ENCODE measurements at places on chromosomes 11 and 22.

DNA sequence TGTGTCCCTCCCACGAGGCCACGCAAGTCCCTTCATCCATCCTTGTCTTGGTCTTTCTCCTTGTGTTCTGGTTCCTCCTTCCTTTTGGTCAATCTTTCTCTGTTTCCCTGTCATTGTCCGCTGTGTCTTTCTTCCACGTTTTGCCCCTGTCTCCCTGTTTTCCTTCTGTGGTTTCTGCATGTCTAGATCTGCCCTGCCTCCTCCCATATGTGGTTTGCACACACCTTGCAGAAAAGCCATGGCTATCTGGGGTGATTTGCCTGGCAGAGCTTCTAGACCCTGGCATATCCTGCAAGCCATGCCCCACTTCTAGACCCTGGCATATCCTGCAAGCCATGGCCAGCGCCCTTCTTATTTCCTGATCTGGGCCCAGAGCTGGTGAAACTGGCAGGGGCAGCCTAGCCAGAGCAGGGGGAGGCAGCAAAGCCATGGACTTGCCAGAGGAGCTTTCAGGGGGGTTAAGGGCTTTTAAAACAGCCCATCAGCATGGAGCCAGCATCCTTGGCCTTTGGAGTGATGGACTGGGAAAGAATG is 131.6 kb upstream of the NECTIN1 start:
- no peak for DNase-seq

DNA sequence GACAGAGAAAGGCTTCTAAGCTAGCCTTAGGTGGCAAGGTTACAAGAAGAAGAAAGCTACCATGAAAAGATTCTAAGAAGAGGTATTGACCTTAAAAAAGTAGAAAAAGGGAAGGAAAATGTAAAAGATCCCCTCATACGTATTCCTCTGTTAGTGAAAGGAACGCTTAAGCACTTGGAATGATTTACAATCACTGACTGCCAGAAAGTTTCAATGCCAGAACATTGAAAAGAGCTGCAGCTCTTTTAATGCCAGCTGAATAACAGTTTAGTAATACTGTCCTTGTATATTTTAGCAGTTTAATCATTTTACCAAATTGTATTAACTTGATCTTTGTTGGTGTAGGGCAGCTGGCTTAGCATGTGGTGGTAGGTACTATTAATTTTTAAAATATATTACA is 650.7 kb downstream of the FAM181B start:
- DNase-seq = no peak

GRCh38 chr11:11171854-11172253 is 181.2 kb downstream of the CSNK2A3 start:
- DNase-seq = peak; percentile 70

GRCh38 chr11:61897387-61898246 is 6.3 kb upstream of the FADS3 start:
- peak; percentile 76 for DNase-seq

GRCh38 chr11:37456746-37457145 is 858.7 kb upstream of the RAG2 start:
- no peak for DNase-seq

DNA sequence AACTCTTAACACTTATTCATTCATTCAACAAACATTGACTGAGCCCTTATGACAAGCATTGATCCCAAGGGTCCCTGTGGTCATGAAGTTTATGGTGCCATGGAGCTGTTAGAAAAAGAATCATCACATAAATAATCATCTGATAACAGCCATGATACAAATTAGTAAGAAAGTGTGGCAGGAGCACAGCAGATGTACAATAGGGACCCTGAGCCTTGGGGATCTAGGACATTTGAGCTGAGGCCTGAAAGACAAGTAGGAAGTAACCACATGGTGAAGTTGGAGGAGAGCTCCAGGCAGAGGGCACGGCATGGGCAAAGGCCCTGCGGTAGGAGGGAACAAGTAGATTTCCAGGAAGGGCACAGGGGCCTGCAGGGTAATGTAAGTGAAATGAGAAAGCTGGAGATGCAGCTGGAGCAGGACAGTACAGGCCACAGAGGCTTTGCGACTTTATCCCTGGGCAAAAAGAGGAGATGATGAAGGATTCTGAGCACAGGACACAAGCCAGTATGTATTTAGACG is 6.8 kb upstream of the TCF20 start:
- no peak for DNase-seq

GRCh38 chr11:3879967-3880542 is 24.6 kb downstream of the STIM1 start:
- no peak for DNase-seq

DNA sequence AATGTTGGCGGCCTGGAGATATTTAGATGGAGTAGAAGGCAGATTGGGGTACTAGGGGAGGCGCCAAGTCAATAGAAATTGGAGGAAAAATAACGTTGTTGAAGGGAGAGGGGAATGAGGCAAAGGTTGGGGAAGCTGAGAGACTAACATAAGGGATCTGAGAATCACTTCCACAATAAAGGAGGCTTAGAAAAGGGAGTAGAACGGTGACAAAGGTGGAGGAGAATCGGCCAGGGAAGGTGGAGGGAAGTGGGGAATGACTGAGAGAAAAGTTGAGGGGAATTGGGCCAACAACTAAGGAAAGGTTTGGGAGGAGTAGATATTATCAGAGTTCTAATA is 510 bp downstream of the PPME1 start:
- no peak for DNase-seq

GRCh38 chr11:67372993-67373647 is at the start of gene CLCF1:
TSS of gene CLCF1 (minus strand) at chr11:67373598. CDS start at chr11:67373539, 59 bp downstream.
- DNase-seq = peak; percentile 49

GRCh38 chr11:61747967-61748285 is 4.5 kb upstream of the MYRF start:
- no peak for DNase-seq

GRCh38 chr11:60925868-60926267 is 1.6 kb downstream of the TMEM132A start:
- no peak for DNase-seq

DNA sequence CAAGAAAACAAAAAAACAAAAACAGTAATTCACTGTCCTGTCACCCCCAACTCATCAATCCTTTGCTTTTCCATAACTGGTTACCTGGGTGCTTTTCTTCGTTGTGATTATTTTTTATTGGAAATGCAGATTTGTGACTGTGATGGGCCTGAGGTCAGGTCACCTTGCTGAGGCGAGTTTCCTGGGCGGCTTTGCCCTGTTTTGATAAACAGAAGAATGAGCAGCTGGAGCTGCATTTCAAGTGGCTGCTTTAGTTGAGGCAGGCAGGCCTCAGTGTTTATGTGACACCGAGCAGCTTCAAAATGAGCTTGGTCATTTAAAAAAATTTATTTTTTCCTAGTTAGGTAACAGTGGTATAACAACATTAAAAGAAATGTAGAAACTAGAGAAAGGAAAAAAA is 22.2 kb downstream of the PTPRJ start:
- peak; percentile 48 for DNase-seq

DNA sequence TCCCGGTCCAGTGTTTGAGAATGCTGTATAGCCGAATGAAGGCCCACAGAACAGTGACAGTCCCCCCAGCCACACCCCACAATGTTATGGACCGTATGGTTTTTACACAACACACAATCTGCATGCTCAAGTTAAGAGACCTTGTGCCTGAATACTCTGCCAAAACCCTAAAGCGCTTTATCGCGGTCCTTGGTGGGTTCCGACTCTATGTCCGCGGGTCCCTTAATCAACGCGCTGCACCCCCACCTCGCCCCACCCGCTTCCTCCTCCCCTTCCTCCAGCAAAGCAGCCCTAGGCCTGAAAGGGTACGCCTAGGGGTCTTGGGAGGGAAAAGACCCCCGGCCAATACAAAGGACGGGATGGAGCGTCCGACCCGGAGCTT is 442 bp downstream of the COPB1 start:
- DNase-seq = peak; percentile 42

DNA sequence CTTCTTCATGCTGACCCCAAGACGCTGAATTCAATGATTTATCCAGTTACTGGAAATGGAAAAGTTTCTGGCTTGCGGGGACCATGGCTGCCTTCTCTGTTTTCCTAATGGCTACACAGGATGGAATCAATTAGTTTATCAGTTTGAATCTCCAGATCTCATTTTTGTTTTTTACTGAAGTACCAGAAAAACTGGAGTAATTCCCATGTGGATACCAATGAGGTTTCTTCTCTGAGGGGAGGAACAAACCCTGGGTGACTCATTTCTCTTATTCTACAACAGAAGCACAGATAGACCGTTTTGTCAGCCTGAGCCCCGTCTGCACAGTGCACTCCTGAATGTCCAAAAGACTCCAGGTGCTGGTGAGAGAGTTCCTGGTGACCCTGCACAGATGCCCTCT is 3.4 kb downstream of the ZNF195 start:
- DNase-seq = no peak

DNA sequence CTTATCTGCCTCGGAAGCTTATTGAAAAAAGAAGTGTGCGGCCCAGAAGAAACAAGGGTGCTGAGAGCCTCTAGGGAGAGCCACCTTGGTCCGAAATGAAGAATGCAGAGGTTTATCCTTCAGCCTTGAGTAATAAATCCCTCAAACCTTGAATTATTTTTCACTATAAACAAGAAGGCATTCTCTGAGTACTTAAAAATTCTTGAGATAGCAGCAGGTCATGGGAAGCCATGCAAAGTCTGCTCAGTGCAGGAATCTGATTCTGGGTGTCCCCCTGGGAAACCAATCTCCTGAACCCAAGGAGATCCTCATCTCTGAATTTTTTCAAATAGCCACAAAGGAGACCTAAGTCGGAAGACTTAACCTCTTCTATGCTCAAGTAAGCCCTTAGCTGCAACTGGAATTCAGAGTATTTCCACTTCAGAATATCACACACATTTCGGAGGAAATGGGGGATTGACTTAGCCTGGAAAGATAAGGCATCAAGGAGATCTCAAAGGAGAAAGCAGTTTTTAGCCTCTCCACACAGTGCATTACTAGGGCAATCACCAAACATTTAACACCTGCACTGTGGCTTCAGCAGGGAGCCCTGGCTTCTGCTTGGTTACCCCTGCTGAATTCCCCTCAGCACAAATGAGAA is 365.0 kb downstream of the ETS1 start:
- DNase-seq = no peak

GRCh38 chr11:67250059-67251043 is 15.9 kb upstream of the GRK2 start:
- no peak for DNase-seq

- no peak for DNase-seq
Observed at GRCh38 chr11:117185736-117186430, 7.3 kb downstream of the SIDT2 start.

DNA sequence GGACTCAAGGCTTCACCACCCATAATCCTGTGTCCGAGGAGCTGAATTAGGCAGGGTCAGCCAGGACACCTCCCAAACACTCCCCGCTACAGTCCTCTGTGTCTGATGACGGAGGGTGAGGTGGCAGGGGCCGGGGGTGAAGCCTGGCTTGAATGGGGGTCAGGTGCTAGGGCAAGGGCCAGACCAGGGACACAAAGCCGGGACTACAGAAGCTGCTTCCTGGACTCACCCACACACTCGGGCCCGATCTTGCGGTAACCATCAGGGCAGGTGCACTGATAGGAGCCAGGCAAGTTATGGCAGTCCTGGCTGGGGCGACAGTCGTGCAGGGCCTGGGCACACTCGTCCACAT is 2.3 kb downstream of the EFEMP2 start:
- DNase-seq = no peak

GRCh38 chr11:24900514-24900913 is 403.7 kb downstream of the LUZP2 start:
- no peak for DNase-seq

GRCh38 chr22:37240941-37241320 is 3.1 kb downstream of the RAC2 start:
- no peak for DNase-seq

DNA sequence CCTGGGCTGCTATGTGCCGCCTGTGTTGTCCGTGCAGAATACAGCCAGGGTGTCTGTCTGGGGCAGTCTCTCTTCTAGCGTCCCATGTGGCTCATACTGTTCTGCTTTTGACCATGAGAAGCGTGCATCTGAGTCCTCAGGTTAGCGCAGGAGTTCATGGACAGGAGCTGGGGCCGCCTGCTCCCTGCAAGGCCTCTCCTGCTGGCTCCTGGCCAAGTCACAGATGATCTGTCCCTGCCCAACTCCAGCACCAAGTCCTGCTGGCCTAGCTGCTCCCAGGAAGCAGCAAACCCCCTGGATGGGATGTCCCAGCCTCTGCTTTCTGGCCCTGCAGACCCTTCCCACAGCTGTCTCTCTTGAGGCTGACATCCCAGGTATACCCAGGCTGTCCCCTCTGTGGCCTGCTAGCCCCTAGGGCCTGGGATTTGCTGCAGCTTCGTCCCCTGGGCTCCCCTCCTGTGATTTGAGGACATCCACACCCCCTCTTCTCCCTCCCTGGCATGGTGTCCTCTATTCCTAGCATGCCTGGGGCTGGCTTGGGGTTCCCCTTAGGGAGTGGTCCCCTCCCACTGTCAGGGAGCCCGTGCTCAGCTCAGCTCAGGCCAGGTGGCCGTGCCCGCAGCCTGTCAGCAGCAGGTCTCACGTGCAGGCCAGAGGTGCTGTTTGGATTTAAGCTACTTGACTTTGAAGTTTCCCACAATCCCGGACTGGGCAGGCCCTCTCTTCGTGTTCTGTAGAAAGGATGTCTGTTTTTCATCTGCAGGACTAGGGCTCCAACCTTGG is 17.8 kb downstream of the PRR5 start:
- DNase-seq = no peak

DNA sequence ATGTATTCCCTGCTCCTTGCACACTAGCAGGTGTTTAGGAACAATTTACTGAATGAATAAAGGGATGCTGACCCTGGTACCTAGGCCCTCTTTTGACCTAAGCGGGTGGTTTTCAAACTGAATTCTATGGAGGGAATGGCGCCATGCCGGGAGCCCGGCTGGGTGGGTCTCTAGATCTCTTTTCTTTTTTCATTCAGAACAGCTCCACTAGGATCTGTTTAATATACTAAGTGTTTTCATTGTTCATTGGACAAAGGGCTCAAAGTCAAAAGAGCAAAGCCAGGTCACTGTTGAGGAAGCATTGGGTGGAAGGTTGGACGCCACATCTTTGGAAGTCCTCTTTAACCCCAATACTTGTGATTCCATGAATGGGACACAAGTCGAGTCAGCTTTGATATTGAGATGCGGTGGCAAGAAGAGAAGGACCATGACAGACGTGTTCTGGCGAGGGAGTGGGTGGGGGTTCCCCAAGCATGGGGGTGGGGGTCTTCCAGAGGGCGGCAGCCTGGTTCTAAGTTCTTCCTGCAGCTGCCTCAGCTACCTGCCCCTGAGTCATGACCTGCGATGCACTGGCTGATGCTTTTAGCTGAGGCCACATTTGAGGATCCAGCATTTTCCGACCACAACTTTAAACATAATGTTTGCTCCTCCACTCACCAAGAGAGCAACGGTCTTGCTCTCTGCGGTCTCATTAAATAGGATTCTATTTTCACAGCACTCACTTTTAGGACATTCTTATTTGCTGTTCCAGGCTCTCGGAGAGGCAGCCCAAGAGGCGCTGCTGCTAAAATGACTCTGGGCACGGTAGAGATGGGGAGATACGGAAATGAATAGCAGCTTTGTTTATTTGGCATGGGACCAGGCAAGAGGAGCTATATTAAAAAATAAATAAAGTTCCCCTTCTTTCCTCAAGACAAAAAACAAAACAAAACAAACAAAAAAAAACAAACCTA is 100.6 kb downstream of the FBXO7 start:
- no peak for DNase-seq

DNA sequence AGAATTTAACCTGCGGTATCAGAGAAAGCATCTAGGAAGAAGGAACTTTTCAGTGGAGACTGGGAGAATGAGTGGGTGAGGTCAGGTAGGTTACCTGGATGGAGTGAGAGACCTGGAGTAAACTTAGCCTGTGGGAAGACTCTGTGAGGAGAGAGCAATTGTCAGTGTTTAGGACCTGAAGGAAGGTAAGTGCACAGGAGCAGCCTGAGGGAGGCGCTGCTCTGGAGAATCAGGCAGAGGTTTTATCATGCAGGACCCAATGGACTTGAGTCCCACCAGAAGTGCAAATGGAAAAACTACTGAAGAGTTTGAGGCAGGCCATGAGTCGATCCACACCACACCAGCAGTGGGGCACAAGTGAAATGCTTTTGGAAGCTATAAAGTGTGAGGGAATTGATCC is 10.6 kb upstream of the IFTAP start:
- DNase-seq = no peak
